Skin of body (tissue), 3 donors: ENCODE measurements at places on chromosomes 12 and 14.

DNA sequence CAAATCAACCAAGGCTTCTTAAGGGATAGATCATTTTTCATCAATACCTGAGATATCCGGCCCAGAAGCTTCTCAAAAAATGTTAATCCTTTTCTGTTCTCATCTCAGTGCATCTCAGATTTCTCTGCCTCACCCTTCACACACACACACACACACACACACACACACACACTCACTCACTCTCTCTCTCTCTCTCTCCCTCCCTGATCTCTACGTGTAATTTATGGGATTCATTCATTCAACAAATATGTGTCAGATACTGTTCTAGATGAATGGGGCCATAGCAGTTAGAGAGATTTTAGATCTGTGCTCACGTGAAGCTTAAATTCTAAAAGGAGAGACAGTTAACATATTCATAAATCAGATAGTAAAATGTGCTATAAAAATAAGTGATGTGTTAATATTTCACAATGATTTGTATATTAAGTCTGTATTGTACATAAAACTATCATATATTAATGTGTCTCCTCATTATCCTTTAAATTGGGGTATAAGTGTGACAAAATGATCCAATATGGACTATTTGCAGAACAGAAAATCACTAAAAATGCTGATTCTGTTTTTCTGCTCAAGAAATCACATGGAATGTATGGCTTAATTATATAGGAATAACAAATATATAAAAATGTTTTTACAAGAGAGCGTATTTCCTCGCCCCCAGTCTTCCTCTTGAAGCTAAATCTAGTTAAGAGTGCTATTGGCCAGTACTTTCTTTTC lies 7.3 kb upstream of the FRMD6 start:
- no peak for DNase-seq

- no peak for DNase-seq
Measured at GRCh38 chr12:41211448-41211847, 23.3 kb downstream of the PDZRN4 start.

DNA sequence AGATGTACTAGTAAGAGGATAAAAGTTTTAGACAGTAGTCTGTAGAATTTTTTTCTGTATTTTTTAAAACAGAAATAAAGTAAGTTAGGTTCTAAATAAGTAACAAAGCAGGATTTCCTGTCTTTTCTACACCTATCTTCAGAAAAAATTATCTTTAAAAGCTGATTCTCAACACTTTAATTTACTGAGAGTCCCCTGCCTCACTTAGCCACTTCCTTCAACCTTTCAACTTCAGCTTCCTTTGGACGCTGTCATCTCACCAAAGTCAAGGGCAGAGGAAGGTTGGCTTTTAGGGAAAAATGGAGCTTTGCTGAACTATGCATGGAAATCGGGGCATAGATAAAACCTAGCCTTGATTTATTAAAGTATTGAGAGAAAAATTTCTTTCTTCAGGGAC lies 44.9 kb upstream of the CERS5 start:
- no peak for DNase-seq

- DNase-seq: no peak
Measured at GRCh38 chr12:1936406-1937320, 18.2 kb upstream of the CACNA2D4 start.

- no peak for DNase-seq
Measured at GRCh38 chr14:54758041-54758440, 144.6 kb downstream of the GCH1 start.

DNA sequence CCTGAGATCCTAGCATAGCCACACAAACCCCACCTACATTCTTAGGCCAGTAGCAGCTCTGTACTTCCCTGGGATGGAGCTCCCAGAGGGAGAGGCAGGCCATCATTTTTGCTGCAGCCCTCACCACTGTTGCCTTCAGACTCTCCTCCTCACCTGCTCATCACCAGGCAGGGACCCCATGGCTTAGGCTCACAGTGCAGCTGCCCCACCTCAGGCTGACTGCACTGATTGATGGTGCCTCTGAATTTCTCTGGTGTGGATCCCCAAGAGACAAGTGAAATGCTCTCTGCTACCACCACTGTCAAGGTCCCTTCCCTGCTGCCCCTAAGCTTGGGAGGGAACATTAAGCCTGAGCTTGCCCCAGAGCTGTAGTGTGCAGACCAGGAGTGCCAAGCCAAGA lies 76.2 kb downstream of the TMTC3 start:
- DNase-seq: no peak

DNA sequence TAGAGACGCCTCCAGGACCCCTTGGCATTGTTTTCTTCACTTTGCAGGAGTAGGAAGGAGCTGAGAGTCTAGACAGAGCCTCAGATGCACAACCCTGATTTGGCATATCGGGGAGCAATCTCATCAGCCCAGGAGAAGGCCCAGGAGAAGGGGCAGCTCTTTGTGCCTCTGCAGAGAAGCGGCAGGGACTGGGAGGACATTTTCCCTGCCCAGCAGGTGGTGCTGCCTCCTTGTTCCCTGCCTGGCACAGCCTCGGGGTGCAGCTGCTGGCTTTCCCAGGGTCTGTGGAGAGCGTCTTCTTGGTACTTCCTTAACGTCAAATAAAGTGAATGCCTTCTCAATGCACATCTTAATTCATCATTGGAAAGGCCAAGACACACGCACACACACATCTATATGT lies 419.5 kb downstream of the TMEM121 start:
- no peak for DNase-seq

- DNase-seq: no peak
Measured at GRCh38 chr14:51147183-51147582, 52.3 kb upstream of the TRIM9 start.

GRCh38 chr12:106648736-106649135 lies 65.9 kb downstream of the RFX4 start:
- no peak for DNase-seq

GRCh38 chr14:79543967-79544697 lies 667.2 kb downstream of the DIO2 start:
- no peak for DNase-seq

GRCh38 chr12:78641837-78642423 lies 222.6 kb upstream of the SYT1 start:
- no peak for DNase-seq

DNA sequence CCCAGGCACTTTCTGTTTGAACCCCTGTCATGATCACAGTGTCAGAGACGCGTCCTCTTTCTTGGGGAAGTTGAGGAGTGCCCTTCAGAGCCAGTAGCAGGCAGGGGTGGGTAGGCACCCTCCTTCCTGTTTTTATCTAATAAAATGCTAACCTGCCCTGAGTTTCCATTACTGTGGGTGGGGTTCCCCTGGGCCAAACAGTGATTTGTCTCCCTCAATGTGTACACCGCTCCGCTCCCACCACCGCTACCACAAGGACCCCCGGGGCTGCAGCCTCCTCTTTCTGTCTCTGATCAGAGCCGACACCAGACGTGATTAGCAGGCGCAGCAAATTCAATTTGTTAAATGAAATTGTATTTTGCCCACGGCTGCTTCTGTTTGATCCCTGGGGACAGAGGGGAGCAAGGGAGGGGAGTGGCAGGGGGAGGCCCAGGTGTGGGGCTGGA lies 5.1 kb downstream of the SHMT2 start:
- no peak for DNase-seq

- no peak for DNase-seq
Measured at GRCh38 chr12:93092649-93092945, 163.5 kb upstream of the EEA1 start.

- DNase-seq: no peak
Measured at GRCh38 chr14:74834692-74835392, 41.1 kb downstream of the PROX2 start.

DNA sequence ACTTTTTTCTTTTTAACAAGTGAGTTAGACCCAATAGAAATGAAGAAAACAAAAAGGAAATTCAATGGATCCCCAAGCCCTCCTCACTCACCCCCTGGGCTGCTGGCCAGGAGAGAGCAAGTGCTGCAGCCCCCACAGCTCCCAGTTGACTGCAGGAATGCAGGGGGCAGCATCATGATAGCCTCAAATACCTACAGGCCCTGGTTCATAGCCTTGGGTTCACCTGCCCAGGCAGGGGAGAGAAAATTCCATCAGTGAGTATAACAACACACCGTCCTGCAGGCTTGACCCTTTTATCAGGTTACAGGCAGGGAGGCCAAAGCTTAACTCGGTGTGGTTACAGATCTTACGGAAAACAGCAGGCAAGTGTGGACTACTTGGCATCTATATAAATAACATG lies 76.3 kb downstream of the PHLDA1 start:
- no peak for DNase-seq

GRCh38 chr12:7678744-7679143 lies 13.0 kb upstream of the APOBEC1 start:
- no peak for DNase-seq

- no peak for DNase-seq
Measured at GRCh38 chr14:55624913-55625312, 44.9 kb downstream of the KTN1 start.

GRCh38 chr12:52221912-52222457 lies 11.1 kb upstream of the KRT7 start:
- DNase-seq: no peak

DNA sequence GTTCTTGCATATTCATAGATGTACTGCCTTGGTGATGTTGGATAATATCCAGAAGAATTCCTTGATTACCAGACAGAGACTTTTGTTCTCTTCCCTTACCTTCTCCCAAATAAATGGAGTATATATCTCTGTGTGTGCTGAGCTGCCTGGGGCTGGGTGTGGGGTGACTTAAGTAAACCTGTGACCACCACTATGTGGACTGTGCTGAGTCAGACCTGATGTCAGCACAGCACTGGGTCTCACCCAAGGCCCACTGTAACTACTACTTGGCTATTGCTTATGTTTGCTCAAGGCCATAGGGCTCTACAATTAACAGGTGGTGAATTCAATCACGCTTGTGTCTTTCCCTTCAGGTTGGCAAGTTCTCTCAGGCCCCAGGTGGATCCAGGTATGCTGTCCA lies 145.7 kb upstream of the MDGA2 start:
- no peak for DNase-seq

DNA sequence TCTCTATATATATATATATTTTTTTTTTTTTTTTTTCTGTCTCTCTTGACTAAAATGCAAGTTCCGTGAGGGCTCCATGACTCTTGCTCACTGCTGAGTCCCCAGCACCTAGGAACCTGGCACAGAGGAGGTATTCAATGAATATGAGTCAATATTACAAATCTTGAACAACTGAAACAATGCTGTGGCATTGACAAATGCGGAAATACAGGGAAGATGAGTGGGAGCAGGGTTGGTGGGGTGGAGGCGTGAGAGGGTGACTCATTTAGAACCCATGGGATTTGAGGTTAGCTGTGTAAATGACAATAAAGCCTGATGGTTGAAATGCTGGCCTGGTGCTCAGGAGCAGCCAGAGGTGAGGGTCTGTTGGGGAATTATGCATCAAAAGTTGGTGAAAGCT lies 121.7 kb upstream of the FUT8 start:
- DNase-seq: no peak

DNA sequence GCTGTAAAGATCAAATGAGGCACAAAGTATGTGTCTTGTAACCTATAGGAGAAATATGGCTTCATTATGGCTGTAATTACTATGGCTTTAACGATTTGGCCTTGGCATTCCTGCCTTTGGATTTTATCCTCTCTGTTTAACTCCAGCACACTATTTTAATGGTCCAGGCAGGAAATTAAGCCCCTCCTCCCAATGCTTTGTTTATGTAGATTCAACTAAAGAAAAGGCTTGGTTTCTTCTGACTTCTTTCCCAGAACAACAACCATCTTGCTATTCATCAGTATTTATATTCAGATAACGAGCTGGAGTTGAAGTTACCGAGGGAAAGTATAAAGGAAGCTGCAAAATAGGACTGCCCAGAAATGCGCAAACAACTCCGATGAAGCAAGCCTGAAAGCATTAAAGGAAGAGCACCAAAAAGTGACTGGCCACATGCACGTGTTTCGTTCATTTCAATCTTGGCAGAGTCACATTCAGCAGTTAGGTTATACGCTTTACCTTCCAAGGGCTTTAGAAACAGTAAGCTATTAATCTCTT lies 104.6 kb downstream of the NELL2 start:
- no peak for DNase-seq

GRCh38 chr12:19192710-19193109 lies 63.2 kb downstream of the PLEKHA5 start:
- no peak for DNase-seq

- no peak for DNase-seq
Measured at GRCh38 chr14:26261368-26262122, 336.3 kb downstream of the NOVA1 start.

GRCh38 chr12:132277374-132277941 lies 51.9 kb downstream of the GALNT9 start:
- DNase-seq: no peak

DNA sequence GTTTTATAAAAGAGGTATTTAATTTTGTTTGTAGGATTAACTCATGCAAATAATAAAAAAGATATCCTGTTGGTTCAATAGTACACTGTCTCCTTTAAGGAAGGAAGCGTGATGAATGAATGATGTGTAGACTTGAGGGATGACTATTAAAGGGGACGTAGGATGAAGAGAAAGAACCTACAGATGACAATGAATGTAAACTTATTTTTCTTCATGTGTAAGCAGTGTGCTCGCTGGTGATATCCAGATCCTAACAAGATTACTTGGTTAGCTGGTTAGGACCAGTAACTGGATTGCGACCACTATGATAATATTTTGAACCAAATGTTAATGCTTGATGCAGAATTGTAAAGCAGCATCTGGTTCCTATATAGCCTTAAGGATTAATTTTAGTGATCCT lies 2.6 kb downstream of the ARF6 start:
- no peak for DNase-seq

- DNase-seq: no peak
Measured at GRCh38 chr12:127716166-127716565, 550.8 kb upstream of the TMEM132C start.

DNA sequence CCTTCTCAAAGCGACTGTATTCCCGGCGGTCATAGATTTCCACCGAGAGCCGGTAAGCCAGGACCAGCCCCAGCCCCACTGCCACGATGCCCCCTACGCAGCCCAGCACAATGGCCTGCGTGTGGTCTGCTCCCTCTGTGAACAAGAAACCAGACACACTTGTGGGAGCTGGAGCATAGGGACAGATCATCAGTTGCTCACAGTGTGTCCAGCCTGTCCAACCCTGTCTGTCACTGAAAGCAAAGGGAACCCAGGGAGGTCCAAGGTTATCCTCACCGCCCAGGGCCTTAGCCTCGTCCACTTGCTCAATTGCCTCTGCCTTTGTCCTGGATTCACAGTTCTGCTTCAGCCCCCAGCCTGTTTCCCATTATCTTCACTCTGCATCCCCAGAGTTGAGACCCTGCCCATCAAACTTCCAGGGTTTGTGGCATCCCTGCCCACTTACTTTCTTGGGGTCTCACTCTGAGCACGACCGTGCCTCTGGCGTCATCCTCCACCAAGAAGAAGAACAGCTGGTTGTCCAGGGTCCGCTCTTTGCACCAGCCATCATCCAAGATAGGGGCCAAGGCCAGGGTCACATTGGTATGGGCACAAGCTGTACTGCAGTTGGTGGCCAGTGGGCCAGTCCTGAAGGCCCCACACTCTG lies 11.3 kb upstream of the CSAD start:
- no peak for DNase-seq

GRCh38 chr12:53961025-53961761 lies 6.5 kb downstream of the HOXC12 start:
- no peak for DNase-seq

DNA sequence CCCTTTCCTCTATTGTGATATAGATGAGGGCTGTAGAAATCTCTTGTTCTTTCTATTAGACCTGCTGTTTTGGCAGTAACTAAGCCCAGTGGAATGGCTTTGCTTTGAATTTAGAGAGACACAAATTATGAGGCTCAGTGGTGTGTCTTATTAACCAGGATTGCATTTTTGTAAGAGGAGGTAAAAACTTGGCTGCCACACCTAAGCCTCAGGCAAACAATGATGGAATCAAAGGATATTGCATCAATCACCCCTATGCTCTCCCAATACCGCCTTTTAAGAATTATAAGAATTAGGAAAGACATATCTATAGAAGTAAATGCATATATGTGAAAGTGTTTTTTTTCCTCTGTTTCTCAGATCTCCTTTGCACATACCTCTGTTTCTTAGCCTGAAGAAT lies 63.3 kb downstream of the ACSS3 start:
- DNase-seq: no peak
